NB4 (cell line): ENCODE measurements at places on chromosomes 11 and 22.
A peak's percentile ranks its signal among the peaks of the same experiment; 100 is the strongest.

GRCh38 chr11:75303544-75304224 is 47.8 kb downstream of the ARRB1 start:
- no peak for DNase-seq

DNA sequence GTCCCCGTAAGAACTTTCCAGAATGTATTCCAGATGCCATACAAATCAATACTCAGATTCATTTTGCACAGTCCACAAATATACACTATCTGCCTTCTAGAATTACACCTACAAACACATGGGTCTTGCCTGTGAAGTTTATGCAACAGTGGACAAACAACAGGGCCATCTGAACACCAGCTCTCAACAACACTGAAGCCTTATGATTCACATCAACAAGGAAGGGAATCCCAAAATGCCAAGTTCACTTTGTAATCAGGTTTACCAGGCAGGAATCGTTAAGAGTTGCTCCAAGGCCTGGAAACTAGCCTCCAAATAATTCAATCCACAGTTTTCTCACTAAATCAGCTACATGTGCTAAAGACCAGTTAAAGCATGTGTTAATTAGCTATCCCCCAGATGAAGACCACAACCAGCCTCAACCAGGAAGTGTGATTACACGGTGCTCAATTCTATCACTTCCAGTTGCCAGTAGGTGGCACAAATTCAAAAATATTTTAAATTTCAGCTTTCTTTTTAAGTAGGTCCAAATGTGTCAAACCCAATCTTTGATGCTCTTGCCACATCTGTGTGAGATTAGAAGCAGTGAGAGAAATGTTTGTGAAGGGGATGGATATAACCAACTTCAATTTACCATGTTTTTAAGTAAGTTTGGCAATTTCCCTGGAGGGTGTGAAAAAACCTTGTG is 139.1 kb upstream of the BDNF start:
- peak; percentile 41 for DNase-seq

GRCh38 chr22:41021061-41021612 is 70.0 kb downstream of the RBX1 start:
- peak; percentile 16 for DNase-seq

DNA sequence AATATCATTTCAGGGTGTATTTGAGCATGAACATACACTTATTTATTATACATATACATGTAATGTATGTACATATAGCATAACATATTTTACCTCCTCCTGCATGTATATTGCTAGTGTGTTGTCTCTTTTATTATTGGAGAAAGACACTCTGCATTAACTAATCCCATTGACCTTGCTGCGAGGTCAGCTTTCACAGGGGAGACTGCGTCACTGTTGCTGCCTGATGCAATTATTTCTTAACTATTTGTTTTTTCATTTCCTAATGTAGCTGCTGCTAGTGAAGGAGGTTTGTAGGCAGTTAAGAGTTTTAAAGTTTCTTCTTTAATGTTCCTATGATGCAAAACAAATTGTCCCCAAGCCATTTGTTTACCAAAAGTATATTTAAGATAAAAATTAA is 185.4 kb upstream of the CNTN5 start:
- DNase-seq, result peak; percentile 1

DNA sequence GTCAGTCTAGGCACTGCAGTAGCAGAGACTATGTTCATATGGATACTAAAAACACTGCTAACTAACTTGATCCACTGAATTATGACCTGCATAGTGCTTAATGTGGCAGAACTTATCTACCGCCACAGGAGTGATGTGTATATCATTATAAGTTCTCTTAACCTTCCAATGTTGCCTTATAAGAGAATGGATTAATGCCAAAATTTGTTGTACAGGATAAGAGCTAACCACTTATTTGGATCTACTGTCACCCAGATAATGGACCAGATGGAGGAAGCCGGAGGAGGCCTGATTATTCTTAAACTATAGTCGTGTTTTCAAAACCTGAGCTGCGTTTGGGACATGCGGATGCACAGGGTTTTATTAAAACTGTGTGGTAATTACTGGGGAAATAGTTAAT is 1.9 kb upstream of the OR51B4 start:
- DNase-seq, result no peak

DNA sequence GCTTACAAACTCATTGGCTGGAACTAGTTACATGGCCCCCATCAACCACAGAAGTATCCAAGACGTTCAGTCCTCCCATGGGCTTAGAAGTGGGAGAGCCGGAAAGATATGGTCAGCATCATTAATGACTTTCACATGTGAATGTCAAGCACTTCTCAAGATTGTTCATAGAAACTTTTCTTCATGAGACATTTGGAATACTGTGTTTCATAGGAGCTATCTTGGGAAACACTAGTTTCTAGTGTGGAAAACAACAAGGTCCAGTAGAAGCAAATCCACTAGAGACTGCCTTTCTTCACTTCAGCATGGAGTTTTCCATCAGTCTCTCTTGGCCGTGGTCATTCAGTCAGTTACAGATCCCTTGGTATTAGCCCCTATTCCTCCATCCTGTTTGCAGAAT is 160.9 kb downstream of the C11orf91 start:
- no peak for DNase-seq

DNA sequence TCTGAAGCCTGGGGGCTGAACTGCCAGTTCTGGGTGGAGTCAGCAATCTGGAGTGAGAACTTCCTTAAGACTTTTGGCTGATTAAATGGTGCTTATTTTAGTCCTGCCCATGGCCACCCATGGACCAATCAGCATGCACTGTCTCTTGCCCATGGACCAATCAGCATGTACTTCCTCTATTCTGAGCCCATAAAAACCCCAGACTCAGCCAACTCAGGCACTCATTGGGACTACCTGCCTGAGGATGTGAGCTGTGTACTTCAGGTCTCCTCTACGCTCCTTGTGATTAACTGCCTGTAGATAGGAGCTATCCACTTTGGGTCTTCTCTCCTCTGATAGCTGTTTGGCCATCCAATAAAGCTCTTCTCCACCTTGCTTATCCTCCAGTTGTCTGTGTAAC is 342.3 kb upstream of the CCDC179 start:
- peak; percentile 14 for DNase-seq

GRCh38 chr22:44541671-44542319 is 43.8 kb upstream of the RTL6 start:
- no peak for DNase-seq

DNA sequence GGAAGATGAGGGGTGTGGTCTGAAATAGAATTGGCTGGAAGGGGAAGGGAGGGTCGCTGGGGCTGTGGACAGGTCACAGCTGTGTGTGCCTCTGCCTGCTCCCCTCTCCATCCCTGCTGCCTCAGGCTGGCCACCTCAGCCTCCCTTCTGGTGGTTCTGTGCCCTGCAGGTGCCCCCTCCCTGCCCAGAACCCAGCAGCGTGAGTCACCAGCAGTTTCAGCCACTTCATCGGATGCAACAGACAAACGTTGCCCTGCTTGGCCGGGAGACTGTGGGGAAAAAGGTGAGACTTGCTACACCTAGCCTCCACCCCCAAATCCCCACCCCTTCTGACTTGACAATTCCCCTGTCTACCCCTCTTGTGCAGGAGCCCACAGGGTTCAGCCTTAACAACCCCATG is 21.8 kb upstream of the LRRC10B start:
- DNase-seq, result no peak

DNA sequence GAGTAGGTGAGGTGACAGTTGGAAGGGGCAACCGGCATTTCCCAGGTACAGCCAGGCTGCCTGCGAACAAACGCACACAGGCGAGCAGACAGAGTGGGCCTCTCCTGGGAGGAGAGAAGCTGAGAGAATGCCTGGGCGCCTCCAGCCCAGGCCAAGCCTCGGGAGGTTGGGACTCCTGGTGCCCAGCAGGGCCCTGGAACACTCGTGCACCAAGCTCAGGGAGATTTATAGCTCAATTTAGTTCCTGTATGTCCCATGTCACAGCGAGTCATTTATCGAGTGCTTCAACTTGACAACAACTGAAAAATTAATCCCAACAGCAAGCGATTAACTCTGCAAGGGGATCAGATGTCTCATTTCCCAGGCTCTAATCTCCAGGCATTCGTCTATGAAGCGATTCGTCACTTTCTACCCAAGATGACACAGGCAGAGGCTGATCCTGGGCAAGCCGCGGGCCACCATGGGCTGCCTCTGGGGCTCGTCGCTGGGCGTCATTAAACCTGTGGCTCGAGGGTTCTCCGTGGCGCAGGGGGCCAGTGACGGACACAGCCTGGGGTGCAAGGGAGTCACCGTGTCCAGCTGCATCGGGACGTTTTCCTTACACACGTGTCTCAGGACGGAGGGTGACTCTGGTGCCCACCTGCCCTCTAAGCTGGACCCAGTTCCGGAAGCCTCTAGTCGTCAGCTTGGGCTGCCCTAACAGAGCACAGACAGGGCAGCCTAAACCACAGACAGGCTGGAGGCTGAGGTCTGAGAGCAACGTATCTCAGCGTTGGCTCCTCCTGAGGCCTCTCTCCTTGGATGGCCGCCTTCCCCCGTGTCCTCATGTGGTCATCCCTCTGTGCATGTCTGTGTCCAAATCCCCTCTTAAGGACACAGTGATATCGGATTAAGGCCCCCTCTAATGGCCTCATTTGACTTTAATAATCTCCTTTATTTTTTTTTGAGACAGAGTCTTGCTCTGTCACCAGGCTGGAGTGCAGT is 154.1 kb downstream of the CTTN start:
- no peak for DNase-seq

DNA sequence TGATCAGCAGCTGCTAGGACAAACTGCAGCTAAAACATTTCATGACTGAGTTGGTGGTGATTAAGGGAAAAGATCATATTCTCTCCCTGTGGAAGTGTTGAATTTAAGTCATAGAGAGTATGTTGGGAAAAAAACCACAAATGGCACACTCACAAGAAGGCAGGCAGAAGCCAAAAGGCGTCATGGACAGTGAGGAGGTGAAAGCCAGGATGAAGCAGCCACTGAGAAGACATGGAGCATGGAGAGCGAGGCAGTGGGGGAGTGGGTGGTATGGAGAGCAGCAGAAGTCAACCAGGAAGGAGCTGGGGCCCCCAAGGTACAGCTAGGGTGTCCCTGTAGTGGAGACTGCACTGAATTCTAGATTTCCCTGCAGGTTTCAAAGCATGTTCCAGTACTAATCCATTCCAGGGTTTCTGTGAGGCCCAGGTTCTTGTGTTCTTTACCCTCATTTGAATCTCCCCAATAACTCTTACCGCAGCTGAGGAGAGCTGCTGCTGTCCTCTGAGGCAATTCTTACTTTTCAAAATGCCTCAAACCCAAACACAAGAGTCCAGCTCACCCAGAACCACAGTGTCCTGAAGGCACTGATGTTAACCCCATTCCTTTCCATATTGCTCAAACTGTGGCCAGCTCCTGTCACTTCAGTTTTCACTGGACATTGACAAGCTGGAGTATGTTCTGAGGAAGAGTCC is 191.8 kb upstream of the E2F8 start:
- DNase-seq, result peak; percentile 34

DNA sequence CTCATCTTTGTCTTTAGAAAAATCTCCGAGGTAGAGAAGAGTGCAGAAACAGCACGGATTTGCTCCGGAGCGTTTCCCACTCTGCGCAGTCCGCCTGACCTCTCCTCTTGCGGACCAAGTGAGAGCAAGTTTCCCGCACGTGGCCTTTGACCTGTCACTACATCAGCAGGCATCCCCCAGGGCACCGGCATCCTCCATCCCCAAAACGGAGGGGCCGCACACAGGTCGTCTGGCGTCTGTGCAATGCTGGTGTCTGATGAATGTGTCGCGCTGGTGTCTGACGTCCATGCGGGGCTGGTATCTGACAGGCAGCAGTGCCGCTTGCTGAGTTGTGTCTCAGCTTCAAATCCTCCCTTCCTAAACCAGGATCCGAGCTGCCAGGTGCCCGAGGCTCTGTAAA is 739 bp upstream of the MRGPRE start:
- DNase-seq, result no peak

DNA sequence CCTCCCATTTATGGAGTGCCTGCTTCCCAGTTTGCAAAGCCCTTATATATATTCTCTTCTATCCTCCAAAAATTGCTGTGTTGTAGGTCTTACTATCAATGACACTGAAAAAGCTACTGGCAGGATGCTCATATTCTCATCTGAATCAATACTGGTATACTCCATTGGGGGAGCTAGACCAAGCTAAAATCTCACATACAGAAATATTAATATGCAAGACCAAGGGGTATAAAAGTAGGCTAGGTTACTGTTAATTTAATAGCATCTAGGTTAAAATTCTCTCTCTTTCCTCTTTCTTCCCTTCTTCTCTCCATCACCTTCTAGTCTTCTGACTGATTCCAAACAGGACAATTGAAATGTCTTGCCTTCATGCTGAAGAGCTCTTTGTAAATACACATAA is 17.1 kb upstream of the BDNF start:
- DNase-seq, result no peak

DNA sequence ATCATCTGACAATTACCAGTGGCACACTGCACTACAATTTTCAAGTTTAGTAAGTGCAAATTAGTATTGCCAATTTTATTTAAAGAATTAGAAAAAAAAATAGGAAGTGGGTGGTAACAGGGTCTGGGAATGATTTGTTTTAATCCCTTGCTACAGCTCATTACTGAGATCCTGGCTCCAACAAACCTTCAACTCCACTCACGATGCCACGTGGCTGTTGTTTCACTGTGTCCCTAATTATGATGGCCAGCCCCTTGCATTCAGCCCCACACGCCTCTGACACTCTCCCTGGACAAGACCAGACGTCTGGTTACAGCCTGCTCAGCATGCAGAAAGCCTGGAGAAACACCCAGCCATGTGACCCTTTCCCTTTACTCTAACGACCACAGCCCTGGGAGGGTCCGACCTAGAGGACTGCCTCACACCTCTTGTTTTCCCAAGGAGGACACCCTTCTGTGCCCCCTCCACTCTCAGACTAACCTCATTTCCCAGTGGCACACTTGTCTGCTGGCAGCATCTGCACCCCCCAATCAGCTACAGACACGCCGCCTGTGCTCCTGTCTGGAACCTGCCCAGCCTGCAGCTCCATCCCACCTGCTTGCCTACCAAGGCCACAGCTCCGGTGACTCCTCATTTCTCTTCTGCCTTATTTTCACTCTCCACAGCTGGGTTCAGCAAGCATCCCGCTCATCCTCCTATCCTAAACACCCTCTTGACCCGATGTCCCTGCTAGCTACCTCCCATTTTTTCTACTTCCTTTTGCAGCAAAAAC is 18.5 kb upstream of the SLC25A1 start:
- no peak for DNase-seq

DNA sequence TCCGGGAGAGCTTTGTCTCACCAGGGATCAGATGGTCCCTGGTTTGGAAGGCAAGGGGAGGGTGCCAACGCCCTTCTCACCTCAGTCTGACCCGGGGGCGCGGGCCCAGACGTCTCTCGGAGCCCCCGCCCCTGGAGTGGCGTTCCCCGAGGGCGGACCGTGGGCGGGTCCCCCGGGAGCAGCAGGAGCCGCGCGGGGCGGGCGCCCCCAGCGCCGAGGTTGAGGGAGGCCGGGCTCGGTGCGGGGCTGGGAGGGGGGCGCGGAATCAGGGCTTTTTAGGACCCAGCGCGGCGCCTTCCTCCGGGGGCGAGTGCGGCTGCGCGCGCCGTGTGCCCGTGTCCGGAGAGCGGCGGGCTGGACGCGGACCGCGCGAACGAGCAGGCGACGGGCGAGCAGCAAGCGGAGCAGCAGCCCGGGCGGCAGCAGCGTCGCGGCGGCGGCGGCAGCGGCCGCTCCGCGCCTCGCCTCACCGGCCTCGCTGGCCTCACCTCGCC is at the start of gene KCNC1:
TSS of gene KCNC1 (plus strand) at position 364 of the 494 bp plus-strand sequence. CDS start 1,222 bp downstream, outside the sequence.
- DNase-seq, result no peak

- DNase-seq, result no peak
These were observed 46.9 kb downstream of the ME3 start for GRCh38 chr11:86625544-86625943.
